Activated CD8-positive, alpha-beta memory T cell treated with anti-CD3 and anti-CD28 coated beads, Interleukin-2, amount 50 U/mL, for 48 hours (primary cell): ENCODE measurements at places on chromosomes 2 and 18.
A peak's percentile ranks its signal among the peaks of the same experiment; 100 is the strongest.

- no peak for DNase-seq
Observed at GRCh38 chr2:76930056-76930744, 592.0 kb downstream of the LRRTM4 start.

GRCh38 chr2:10781746-10782145, 30.8 kb downstream of the PDIA6 start:
- no peak for DNase-seq

DNA sequence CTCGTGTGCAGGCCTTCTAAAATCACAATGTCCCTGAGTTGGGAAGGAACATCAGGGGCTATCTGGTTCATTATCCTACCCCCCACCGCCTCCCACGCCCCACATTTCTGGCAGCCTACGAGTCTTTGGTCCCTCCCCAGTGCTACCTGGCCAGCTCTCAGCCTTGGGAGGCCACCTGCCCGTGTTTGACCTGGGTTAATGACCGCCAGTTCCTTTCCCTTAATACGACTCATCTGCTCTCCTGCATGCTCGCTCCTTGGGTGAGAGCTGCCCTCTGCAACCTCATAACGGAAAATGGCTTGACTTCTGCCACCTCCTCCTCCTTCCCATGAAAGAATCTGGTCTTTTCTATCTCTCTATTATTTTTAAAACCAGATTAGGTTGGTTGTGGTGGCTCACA, 112.5 kb downstream of the NEDD4L start:
- DNase-seq, result no peak

DNA sequence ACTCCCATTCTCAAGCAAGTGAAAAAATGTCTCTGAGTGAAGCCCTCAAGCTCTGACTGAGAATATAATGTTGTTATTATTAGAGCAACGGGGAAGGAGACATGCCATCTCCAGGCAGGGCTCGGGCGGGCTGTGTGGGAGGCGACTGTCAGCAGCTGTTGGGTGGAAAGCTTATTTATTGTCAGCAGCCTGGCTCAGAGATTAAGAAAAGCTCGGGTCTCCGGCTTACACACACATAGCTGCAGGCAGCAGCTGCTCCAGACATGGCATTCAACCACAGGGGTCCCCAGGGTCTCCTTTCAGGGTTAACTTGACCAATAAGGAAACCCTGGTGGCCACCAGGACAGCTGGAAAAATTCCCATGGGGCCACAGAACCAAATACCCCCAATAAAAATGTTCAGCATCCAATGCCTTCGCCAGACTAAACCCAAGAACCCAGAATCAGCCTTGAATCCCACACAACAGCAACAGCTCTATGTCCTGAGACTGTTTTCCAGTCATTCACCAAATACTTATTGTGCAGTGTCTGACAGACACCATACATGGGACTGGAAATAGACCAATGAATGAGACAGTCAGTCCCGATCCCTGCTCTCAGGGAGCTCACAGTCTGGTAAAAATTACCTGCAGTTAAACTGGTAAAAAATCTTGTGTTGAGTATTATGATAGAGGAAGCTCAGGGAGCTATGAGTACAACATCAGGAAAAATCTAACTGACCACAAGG, 70.5 kb upstream of the RTN4 start:
- DNase-seq, result no peak

DNA sequence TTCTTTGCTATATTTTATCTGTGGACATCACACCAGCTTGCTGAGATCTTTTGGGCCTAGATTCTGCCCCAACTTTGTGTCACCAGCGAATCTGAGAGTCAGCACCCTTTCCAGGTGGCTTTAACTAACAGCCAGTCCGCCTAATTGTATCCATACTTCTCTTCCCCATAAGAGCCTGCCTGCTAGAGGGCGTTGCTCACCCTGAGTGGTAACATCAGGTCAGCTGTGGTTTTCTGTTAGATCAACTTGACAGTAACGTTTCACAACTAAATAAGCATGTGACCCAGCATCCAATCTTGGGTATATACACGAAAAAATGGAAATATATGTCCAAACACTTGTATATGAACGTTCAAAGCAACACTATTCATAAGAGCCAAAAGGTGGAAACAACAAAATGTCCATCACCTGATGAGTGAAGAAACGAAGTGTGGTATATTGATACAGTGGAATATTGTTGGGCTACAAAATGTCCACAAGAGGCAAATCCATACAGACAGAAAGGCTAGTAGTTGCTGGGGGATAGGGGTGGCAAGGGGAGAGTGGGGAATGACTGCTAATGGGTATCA, 24.9 kb downstream of the EFHD1 start:
- no peak for DNase-seq

- DNase-seq, result no peak
Observed at GRCh38 chr2:85747441-85747840, 6.3 kb upstream of the ATOH8 start.

- no peak for DNase-seq
Observed at GRCh38 chr2:151525821-151526373, 116.2 kb downstream of the RIF1 start.

GRCh38 chr2:12967804-12968203, 251.1 kb downstream of the TRIB2 start:
- DNase-seq, result no peak

GRCh38 chr2:139864821-139865302, 1084.7 kb upstream of the NXPH2 start:
- no peak for DNase-seq

DNA sequence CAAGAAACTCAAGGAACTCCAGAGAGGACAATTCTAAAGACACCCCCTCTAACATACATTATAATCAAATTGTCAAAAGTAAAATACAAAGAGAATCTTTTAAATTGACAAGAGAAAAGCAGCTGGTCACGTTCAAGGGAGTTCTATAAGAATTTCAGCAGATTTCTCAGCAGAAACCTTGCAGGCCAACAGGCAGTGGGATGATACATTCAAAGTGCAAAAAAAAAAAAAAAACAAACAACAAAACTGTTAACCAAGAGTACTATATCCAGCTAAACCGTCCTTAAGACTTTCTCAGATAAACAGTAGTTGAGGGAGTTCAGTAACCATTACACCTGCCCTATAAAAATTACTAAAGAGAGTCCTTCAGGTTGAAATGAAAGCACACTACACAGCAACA, 33.9 kb downstream of the CCDC138 start:
- DNase-seq, result no peak

- no peak for DNase-seq
Observed at GRCh38 chr2:117917223-117917917, 96.5 kb downstream of the CCDC93 start.

GRCh38 chr2:16244966-16245320, 304.6 kb downstream of the MYCN start:
- DNase-seq, result no peak

DNA sequence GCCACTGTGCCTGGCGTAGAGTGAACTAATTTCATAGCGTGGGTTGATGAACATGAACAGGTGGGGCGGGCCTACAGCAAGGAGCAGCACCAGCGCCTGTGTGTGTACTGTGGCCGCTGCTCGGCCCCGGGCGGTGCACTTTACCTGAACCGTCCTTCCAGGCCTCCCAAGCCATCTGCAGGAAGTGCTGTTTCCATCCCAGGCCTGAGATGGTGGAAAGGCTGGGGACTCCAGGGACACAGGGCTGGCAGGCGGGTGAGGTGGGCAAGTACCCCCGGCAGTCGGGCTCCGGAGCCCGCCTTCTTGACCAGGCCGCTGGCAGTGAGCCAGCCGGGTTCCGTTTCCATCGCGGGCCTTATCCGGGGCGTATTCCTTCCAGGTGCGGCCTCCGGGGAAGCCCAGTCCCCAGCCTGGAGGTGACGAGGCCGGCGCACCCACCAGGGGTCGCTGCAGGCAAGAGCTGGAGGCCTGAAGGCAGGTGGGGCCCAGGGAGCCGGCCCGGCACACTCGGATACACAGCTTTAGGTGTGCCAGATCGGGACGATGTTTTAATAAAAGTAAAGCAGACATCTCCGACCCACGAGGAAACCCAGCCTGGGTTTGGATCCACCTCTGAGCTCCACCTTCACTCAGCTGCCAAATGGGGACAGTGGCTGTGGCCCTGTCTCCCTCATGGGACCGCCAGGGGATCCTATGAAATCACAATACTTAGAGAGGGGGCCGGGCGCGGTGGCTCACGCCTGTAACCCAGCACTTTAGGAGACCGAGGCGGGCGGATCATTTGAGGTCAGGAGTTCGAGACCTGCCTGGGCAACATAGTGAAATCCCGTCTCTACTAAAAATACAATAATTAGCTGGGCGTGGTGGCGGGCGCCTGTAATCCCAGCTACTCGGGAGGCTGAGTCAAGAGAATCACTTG, 22.7 kb upstream of the PDIA6 start:
- peak; percentile 96 for DNase-seq

DNA sequence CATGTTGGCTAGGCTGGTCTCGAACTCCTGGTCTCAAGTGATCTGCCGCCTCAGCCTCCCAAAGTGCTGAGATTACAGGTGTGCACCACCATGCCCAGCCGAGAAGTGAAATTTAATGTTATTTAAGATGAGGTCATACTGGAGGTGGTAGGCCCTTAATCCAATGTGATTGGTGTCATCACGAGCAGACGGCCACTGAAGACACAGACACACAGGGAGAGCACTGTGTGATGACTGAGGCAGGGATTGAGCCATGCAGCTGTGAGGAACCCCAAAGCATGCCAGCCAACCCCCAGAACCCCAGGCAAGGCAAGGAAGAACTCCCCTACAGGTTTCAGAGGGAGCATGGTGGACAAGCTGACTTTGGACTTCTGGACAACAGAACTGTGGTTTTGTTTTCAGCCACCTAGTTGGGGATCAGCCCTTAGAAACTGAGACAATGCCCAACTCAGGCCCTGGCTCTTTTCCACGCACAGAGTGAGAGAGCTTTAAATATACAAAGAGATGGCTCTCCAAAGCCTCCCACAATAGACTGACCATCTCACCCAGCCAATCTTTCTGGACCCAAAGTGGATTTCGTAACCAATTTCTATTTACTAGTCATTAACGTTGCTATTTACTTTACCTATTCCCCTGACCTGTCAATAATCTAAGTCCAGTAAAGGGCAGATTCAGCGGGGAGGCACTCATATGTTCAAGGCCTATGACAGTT, 34.2 kb downstream of the TBC1D8 start:
- no peak for DNase-seq

- no peak for DNase-seq
Observed at GRCh38 chr2:173037245-173038120, 38.2 kb upstream of the MAP3K20 start.

DNA sequence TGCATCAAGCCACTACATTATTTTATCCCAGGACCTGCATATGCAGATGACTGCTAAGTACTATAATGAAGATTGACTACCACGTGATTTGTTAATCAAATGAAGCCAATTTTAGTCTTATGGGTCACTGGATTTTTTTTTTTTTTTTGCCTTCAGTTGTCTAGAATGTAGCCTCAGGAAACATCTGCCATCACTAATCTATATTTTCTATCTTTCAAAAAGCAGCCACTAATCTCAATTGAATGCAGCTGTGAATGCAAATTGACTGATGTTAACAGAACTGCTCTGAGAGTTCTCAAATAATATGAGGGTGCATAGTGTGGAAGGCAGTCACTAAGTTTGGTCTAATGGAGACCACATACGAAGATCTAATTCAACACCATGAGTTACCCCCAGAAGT, 106.3 kb downstream of the ABCA12 start:
- DNase-seq, result no peak

DNA sequence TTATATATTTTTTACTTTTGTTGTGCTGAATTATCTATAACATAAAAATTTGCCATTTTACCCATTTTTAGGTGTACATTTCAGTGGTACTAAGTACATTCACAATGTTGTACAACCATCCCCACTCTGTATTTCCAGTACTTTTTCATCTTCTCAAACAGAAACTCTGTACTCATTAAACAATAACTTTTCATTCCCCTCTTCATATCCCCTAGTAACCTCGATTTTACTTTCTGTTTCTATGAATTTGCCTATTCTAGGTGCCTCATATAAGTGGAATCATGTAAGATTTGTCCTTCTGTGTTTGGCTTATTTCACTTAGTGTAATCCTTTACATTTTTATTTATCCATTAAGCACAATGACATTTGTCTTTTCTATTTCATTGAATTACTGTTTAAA, 51.3 kb downstream of the GTF2A1L start:
- no peak for DNase-seq

DNA sequence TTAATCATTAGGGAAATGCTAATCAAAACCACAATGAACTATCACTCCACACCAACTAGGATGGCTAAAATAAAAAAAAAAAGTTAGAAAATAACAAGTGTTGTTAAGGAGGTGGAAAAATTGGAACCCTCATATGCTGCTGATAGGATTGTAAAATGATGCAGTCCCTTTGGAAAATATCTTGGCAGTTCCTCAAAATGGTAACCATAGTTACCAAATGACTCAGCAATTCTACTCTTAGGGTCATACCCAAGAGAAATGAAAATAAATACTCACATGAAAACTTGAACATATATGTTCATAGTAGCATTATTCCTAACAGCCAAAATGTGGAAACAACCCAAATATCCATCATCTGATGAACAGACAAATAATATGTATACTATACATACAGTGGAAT, 15.7 kb upstream of the ACVR2A start:
- DNase-seq, result no peak

GRCh38 chr2:238359403-238359802, 39.1 kb downstream of the TRAF3IP1 start:
- no peak for DNase-seq

GRCh38 chr2:145797692-145798091, 1277.8 kb upstream of the ZEB2 start:
- no peak for DNase-seq

DNA sequence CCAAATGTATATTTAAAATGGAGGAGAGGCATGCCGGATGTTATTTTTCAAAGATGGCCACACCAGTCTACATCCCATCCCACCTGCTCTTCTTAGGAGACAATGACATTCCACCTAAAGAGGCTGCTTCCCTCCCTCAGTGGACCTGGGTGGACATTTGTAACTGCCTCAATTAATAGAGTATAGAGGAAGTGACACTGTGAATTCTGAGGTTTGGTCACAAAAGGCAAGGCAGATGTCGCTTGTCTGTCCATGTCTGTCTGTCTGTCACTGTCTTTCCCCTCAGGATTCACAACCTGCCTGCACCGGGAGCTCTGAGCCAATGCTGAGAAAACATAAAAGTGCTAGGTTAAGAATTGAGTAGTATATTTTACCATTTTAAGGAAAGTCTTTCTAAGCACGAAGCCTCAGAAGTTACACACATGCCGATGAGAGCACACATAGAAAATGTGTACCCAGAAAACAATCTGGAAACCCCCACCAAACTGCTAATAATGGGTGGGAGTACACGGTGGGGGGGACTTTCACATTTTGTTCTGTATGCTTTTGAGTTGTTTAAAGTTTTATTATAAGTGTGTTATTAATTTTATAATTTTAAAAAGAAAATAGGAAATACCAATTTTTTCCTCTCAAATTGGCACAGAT, 21.0 kb downstream of the MIB1 start:
- no peak for DNase-seq

- DNase-seq, result no peak
Observed at GRCh38 chr18:10234281-10234680, 220.2 kb upstream of the APCDD1 start.

DNA sequence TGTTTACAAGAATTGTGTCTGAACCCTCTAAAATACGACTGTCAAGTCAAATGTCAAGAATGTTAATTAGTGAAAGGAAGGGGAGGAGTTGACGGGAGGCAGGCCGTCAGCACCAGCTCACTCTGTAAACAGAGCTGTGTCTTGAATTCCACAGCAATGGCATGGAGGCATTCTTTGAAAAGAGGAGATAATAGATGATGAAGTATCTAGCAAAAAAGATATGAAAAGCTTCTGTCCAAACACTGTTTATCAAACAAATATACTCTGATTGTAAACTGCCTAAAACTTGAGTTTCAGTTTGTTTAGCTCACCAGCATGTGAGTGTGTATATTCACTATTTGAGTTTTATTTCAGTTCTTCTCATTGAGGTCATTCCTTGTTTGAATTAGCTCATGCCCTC, 94.7 kb upstream of the CDC42EP3 start:
- no peak for DNase-seq
